NCI-H526 (cell line): ENCODE measurements at places on chromosomes 2 and 18.

- no peak for DNase-seq
These were observed 78.2 kb downstream of the ZEB2 start for GRCh38 chr2:144441711-144442141.

GRCh38 chr2:151028691-151029176 is 232.9 kb downstream of the RBM43 start:
- no peak for DNase-seq

- no peak for DNase-seq
These were observed 31.5 kb downstream of the ACVR1C start for GRCh38 chr2:157596992-157597681.

- DNase-seq, result no peak
These were observed 8.6 kb downstream of the CABLES1 start for GRCh38 chr18:23143815-23144261.

GRCh38 chr2:32124660-32125059 is 41.0 kb upstream of the SLC30A6 start:
- no peak for DNase-seq

GRCh38 chr2:68172990-68173700 is 15.5 kb downstream of the PNO1 start:
- DNase-seq, result no peak
